M059J (cell line): ENCODE measurements at places on chromosomes 6 and 20. TPM values are rescaled to one million over a fixed set of nuclear protein-coding genes. Genes with fewer than 3 reads are reported as not detected.

GRCh38 chr20:36550790-36551299 lies 9.5 kb downstream of the MYL9 start:
- no peak for DNase-seq

DNA sequence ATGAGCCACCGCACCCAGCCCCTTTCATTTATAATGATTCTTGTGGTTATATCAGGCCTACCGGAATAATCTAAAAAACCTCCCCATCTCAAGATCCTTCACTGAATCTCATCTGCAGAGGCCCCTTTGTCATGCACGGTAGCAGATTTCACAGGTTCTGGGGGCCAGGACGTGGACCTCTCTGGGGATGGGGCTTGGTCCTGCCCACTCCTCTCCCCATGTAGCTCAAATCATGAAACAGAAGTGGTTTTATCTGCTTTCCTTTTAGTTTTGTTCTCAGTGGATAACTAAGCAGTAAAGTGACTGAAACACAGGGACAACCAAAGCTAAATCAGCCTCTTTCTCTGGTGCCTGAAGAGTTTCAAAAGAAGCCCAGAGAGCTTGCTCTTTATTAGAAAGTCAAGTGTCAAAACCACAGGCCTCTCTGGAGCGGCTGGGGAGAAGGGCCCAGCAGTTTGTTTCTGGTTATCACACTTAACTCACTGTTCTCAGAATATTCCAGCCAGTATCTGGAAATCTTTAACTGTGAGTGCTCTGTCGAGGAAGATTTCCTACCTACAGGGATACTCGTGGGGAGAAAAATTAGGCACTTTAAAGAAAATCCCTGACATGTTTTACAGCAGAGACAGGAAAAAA lies 60.6 kb upstream of the FAM184A start:
- DNase-seq = no peak

DNA sequence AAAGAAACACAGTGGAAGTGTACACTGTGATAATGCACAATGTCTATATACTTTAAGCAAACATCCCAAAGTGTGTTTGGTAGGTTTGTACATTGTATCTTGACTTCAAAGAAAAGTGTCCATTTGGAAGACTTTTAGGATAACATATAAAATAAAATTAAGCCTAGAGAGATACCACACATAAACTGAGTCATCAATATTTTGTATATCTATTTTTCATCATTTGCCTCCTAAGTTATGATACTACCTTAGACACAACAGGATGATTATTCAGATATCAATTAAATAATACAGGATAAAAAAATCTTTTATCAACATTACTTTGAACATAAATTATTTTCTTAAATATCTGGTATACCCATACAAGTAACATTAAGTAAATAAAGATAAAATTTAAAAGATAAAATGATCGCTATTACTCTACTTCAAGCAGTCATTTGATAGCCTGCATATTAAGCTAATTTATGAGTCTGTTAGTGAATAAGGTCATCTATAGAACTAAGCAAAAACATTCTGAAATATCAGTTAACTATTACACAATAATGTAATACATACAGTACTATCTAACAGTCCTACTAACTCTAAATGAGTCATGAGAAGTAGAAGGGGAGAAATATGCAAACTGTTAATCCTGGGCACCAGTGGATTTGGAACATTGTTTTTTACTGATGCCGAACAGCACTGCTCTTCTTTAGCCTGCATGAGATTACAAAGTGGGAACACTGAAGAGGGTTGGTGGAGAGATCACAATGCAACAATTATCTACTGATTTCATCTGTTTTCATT lies 158.4 kb upstream of the SIM1 start:
- peak; percentile 3 for DNase-seq

- DNase-seq = peak; percentile 68
Observed at GRCh38 chr6:147909640-147910039, 401.1 kb downstream of the SAMD5 start.

- DNase-seq = peak; percentile 95
Observed at GRCh38 chr6:82589509-82590206, 226.0 kb downstream of the TPBG start.

DNA sequence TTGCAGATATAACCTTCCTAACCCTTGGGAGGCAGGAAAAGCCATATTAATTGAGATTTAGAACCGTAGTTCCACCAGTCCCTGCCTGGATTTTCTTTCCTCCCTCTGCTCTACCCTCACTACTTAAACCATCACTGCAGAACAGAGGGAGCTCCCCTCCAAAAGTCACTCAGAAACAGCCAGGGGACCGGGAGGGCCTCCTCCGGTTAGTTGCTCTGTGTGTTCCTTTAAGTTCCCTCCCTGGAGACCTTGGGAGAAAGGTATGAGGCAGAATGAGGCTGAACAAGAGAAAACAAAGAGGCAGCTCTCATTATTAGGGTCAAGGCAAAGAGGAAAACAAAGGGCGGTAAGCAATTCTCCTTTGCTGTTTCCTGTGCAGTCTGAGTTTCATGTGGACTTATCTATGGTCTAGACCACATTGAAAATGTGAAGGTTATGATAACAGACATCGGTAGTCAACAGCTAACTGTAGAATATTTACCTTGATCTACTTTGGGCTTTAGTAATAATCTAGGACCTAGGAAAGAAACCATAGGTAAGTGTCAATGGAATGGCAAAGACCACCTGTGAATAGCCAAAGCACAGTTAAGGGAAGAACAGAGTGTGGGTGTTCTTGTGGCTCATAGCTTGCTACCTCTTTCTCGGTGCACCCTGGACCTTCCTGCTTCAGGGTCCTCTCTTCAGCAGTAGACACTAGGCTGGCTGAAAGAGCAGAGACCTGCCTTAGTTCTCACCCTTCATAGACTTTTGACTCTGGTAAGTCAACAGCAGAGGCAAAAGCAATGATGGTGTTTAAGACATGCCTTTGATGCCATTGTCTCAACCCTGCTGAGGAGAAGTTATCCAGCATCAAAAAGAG lies 250.9 kb upstream of the CITED2 start:
- DNase-seq = no peak

GRCh38 chr6:155436981-155437749 lies 18.5 kb downstream of the NOX3 start:
- DNase-seq = peak; percentile 71

DNA sequence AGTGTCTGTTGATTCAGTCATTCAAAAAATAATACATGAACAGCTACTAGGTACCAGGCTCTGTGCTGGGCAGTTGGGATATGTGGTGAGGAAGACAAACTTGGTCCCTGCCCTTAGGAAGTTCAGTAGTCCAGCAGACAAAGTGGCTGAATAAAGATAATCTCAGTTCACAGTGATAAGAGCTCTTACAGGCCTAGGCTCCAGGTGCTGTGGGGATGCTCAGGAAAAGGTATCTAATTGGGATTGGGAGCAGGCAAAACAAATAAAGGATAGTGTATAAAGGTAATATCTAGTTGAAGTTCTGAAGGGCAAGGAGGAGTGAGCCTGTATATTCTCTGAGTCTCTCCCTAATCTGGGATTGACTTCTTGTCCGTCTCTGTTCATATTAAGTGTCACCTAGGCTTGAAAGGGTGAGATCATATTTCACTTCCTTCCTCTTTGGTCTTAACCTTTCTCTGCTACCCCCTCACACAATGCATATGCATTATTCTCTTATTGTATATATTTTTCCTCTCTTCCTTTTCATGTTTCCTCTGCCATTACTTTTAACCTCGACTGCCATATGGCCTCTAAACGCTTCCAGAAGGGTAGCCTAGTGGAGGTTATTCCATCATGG lies 13.5 kb downstream of the PTPN1 start:
- no peak for DNase-seq

GRCh38 chr6:107827541-107827940 lies 3.4 kb upstream of the SCML4 start:
- DNase-seq = no peak

GRCh38 chr6:134322216-134322615 lies 4.3 kb upstream of the SGK1 start:
- DNase-seq = no peak

- DNase-seq = no peak
Observed at GRCh38 chr6:149751239-149751638, 1.7 kb downstream of the PCMT1 start.

- no peak for DNase-seq
Observed at GRCh38 chr6:144171406-144171805, 21.1 kb downstream of the STX11 start.

GRCh38 chr6:111631903-111632460 lies 26.3 kb upstream of the TRAF3IP2 start:
- DNase-seq = peak; percentile 67

- DNase-seq = peak; percentile 67
Observed at GRCh38 chr20:43220612-43221011, 30.9 kb upstream of the PTPRT start.

Gene HFE
- total RNA-seq = 16.9 and 20.6 TPM in 2 replicates

Gene CALHM5
- 1.3 and 1.6 TPM in 2 replicates for total RNA-seq

Gene LRRC1
- 13.0 and 18.4 TPM in 2 replicates for total RNA-seq

Gene CRISP2
- not detected in 2 replicates for total RNA-seq

Gene XKR7
- 0.05 TPM in 1 of 2 replicates, not detected in the other for total RNA-seq

Gene HDGFL1
- total RNA-seq = not detected in 2 replicates

Gene MAS1
- total RNA-seq = not detected in 2 replicates

Gene EMILIN3
- not detected in 2 replicates for total RNA-seq

Gene MRPL18
- total RNA-seq = 241 and 249 TPM in 2 replicates

Gene PRDM13
- not detected in 2 replicates for total RNA-seq

Gene CTNNBL1
- 30.0 and 54.4 TPM in 2 replicates for total RNA-seq
